ENCODE measurements at places on chromosomes 6 and 20.

DNA sequence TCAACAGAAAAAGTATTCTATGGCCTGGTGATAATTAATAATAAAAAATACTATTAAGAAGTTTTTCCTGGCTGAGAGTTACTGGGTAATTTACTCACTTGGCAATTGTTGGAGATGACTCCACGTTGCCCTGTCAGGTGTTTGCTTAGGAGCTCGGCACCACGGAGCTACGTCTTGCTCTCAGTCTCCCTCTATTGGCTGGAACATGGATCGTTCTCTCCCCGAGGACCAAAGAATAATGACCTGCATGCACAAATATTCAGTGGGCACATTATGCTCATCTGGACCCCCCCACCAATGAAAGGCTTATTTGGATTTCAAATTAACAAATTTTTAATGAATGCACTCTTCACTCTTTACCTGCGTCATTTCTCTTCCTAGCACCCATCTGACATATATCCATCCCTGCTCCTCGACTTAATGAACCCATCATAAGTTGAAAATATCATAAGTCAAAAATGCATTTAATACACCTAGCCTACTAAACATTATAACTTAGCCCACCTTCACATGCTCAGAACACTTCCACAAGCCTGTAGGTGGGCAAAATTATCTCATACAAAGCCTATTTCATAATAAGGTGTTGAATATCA lies 71.0 kb upstream of the CD83 start:
- peak; percentile 88 for ATAC-seq

- ATAC-seq = no peak
Measured at GRCh38 chr20:62712606-62713005, 4.0 kb downstream of the NTSR1 start.

DNA sequence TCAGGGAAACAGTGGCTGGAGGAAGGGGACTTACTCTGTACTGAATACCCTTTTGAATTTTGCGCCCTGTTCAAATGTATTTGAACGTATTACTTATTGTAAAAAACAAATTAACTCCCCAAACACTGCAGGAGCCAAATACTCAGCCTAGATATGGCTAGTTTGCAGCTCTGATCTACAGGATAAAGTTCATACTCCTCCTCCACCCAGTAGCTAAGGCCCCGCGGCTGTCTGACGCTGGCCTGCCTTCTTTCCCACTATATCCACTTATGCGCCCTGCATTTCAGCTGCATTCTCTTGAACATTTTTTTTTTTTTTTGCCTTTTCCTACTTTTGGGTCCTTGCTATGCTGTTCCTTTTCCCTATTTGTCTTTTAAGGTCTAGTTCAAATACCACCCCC lies 6.5 kb downstream of the GSS start:
- no peak for ATAC-seq

GRCh38 chr6:27911956-27912446 lies at the start of gene OR2B2:
Gene OR2B2 (minus strand): TSS chr6:27912396. CDS start chr6:27912319, 77 bp downstream.
- no peak for ATAC-seq
